Stimulated activated CD4-positive, alpha-beta T cell treated with anti-CD3 and anti-CD28 coated beads, Interleukin-4, amount 100 ng/mL, for 48 hours (primary cell): ENCODE measurements at places on chromosomes 13 and 19.

- no peak for DNase-seq
Observed at GRCh38 chr13:100297413-100297812, 208.5 kb downstream of the PCCA start.

GRCh38 chr13:110953416-110953815 is 38.5 kb upstream of the ANKRD10 start:
- no peak for DNase-seq

DNA sequence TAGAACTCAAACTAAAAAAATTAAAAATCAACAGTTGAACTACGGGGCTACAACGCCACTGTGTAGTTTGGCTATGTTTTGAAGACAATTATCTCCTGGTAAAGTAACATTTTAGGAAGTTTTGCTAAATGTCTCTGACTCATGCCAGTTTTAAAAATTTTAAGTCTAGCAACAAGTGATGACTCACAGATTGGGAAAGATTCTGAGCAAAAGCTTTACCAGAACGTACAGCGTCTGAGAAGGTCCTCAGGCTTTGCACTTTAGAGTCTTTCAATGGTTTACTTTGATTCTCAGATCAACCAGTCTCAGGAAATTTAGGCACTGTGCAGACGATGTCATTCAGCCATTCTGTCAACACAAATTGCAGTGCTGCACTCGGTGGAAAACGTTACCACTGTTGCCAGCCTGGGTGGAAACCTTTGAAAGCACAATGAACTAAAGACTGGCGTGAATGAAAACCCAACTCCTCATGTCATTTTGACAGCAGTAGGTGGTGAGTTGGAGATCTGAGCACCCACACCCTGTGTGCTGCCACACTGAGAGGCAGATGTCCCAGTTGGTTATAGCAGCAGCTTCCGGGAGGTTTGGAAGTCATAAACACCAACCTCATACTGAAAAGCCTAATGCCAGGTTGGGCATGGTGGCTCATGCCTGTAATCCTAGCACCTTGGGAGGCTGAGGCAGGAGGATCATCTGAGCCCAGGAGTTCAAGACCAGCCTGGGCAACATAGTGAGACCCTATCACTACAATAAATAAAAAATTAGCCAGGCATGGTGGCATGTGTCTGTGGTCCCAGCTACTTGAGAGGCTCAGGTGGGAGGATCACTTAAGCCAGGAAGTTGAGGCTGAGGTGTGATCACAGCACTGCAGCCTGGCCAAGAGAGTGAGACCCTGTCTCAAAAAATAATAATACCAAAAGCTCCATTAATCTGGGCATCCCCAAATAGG is 6.3 kb upstream of the WTIP start:
- DNase-seq: no peak

- no peak for DNase-seq
Observed at GRCh38 chr19:15313649-15314279, 18.6 kb downstream of the BRD4 start.

DNA sequence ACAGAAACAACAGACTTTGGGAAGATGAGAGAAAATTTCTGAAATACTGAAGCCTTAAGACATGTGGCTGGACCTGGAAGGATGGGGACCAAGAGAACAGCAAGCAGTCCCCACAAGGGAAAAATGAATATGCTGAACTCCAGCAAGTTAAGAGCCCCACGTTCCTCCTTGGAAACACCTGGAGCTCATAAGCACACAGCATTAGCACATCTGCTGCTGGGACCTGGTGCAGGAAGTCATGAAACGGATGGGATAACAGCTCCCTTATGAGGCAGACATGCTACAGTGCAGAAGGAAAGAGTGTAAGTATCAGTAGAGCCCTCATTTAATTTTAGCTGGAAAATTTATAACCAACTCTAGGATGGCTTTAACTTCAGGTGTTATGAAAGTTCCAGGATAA is 67.3 kb downstream of the SLC15A1 start:
- DNase-seq: no peak

GRCh38 chr13:39481491-39481890 is 121.5 kb downstream of the LHFPL6 start:
- DNase-seq: no peak

- no peak for DNase-seq
Observed at GRCh38 chr13:30373727-30374126, 48.6 kb upstream of the UBE2L5 start.

DNA sequence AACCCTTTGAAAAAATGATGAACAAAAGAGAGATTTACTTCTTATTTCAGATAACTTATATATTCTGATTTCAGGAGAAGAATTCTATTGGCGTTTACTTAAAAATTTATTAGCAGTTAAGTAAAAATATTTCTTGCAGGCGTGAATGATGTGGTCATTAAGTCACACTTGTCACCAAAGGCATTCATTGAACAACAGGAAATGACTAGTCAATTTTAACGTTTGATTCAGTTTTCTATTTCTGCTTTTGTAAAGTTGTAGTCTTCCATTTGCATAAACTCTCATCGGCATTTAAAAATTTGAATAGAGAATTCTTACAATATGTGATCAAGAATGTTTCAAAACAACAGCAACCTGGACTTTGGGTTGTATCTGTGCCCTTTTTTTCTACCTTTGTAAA is 83.4 kb downstream of the GPR12 start:
- DNase-seq: no peak

DNA sequence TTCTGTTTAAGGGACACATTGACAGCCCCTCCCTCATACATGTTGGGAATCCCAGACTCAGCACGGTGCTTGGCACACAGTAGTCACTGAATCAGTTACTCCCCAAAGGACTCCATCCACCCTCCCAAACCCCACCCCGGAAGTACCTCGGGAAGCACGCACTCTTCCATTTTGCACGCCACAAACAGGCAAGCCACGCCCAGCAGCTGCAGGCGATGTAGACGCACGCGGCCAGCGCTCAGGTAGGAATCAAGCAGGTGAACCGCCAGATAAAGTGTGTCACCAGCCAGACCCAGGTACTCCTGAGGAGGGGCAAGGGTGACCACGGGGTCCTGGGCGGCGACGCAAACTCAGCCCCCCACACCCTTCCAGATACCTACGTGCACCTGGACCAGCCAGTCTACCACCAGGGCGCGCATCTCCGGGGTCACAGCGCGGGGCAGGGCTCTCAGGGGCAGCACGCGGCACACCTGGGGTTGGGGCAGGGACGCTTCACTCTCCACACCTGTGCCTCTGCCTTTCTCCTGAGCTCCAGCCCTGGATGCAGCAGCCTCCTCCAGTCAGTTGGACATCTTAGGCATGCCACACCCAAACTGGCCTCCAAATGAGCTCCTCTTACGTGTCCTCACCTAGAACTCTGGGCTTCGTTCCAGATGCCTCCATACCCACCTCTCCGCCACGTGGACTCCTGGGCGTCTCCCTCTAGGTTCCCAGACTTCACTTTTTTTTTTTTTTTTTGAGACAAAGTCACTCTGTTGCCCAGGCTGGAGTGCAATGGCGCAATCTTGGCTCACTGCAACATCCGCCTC is 1.9 kb downstream of the CCNP start:
- no peak for DNase-seq

DNA sequence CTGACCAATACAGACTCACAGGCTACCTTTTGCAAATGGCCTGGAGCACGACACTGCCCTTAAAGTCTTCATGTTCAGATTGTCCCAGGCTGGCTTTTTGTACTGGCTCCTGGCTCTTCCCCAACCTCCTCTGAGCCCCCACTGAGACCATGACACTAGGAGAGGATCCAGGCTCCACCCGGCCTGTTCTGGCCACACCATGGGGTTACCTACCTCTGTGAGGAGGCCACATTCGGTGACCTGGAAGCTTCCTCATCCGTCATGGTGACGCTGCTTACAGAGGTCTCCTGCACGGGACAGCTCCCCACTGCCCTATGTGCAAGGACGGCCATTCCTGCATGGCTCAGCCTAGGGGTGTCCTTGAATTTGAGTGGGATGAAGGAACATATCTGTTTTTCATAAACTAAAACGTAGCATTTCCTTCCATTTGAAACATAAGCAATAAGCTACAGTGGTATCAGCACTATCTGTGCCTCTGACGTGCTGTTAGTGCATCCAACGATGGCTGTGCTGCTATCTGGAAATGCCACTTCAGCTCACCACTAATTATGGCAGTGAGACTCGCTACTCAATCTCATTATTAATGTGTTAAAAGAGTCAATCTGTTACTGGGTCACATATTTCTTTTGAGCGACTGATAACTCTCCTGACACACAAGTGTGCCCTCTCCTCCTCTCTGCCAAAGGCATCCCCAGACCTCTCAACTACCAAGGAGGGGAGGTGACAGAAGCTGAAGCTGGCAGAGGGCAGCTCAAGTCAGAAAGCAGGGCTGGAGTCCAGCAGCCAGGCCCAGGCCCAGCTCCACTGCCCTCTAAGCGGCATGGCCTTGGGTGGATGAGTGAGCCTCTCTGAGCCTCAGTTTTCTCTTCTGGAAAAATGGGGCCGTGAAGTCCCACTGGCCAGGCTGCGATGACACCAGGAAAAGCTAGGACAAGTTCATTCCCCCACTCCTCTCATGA is 29.6 kb downstream of the ELL start:
- no peak for DNase-seq

DNA sequence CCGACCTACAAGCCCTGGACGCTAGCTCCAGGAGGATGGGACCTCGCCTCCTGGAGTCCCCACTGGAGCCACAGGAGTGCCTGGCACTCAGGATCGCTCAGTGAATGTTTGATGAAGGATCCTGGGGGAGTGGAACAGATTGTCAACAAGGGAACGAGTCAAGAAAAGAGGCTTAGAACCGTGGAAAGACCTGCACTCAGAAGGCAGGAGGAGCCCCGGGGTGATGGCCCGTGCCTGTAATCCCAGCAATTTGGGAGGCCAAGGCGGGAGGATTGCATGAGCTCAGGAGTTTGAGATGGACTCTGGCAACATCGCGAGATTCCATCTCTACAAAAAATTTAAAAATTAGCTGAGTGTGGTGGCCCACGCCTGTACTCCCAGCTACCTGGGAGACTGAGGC is 38.9 kb downstream of the ATP12A start:
- DNase-seq: no peak

DNA sequence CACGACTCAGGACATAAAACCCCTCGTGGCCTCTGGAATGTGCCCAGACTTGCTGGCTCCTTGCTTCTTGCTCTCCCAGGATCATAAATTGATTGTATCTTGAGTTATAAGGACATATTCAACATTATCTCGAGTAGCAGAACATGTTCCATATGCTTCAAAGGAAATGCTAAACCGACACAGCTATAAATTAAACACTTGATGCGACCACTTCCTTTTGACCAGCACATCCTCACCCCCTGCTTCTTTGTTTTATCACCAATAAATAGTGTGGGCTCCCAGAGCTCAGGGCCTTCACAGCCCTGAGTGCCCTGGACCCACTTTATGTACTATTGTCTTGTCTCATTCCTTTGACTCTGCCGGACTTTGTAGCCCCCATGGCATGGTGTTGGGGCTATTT is 157.0 kb upstream of the PABPC3 start:
- no peak for DNase-seq

GRCh38 chr13:42950181-42950580 is 41.9 kb downstream of the EPSTI1 start:
- no peak for DNase-seq

DNA sequence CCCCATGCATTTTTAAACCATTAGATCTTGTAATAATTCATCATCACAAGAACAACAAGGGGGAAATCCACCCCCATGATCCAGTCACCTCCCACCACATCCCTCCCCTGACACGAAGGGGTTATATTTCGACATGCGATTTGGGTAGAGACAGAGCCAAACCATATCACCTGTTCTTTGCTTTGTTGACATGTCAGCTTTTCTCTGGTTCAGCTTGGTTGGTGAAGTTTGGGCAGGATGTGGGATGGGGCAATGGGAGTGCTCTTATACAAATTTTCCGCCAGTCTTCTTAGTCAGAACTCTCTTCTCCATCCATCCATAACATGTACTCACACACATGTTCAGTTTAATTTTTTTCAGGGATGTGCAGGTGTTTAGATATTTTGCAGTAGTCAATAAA is 12.9 kb downstream of the TPP2 start:
- DNase-seq: no peak

- no peak for DNase-seq
Observed at GRCh38 chr13:109760402-109760801, 26.0 kb downstream of the IRS2 start.

GRCh38 chr19:12293777-12294248 is 870 bp downstream of the ZNF44 start:
- peak; percentile 30 for DNase-seq

GRCh38 chr13:98466634-98467236 is 110.2 kb downstream of the STK24 start:
- peak; percentile 49 for DNase-seq

GRCh38 chr13:112742583-112742982 is 52.7 kb downstream of the ATP11A start:
- DNase-seq: no peak

DNA sequence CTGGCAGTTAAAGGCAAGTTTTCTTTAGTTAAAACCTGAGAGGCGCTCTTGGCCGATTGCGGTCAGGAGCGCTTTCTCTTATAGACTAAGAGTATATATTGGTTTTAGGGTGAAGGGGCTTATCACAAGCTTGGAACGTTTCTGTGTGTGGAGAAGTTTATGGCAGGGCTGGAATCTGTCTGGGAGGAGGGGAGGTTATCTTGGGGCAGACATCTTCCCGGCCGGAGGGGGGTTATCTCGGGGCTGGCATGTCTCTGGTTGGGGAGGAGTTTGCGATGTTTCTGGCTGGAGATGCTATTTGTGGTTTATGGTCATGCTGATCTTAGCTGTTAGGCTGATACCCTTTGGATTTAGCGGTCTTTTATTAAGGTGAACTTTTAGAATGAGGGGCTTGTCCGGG is 18.3 kb downstream of the KDM4B start:
- no peak for DNase-seq

DNA sequence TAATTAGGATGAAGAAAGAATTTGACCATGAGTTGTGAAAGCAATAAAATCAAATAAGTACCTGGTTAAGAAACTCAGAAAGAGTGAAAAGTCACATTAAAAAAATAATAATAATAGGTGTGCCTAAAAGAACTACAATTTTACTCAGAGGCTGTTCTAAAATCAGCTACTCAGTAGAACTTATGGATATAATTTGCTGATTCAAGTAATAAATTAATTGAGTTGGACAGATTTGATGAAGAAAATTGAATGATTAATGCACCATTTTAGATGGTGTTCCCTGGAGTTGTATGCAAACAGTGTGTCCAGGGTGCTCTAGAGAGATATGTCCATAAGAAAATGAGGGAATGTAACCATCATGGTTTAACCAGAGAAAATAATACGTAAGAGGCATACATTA is 2852.5 kb downstream of the PCDH9 start:
- DNase-seq: no peak

DNA sequence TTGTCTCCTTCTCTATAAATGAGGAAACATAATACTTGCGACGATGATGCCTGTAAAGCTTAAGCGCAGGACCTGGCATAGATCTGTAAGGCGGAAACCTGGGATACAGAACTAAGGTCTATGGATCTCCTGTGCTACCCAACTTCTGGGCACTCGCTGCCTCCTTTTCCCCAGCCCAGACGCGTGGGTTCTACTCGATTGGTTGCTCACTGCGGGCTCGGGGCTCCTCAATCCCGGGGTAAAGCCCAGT is 615 bp upstream of the PSMC4 start:
- no peak for DNase-seq

GRCh38 chr13:43688227-43688907 is 98.4 kb downstream of the ENOX1 start:
- DNase-seq: no peak
